ENCODE measurements at places on chromosomes 16 and 17.
A peak's percentile ranks its signal among the peaks of the same experiment; 100 is the strongest.

DNA sequence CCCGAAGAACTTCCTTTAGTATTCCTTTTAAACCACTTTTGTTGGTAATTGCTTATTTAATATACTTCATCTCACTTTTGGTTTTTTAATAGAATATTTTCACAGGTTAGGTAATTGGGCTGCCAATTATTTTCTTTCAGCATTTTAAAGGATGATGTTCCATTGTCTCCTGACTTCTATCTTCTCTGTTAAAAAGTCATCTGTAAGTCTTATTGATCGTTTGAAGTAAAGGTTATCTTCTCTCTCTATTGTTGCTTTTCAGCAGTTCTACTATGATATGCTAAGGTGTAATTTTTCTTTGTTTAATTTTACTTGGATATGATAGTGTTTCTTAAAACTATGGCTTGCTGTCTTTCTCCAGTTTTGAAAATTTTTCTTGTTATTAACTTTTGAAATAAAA, 307.5 kb downstream of the MAP2K4 start:
- no peak for DNase-seq

DNA sequence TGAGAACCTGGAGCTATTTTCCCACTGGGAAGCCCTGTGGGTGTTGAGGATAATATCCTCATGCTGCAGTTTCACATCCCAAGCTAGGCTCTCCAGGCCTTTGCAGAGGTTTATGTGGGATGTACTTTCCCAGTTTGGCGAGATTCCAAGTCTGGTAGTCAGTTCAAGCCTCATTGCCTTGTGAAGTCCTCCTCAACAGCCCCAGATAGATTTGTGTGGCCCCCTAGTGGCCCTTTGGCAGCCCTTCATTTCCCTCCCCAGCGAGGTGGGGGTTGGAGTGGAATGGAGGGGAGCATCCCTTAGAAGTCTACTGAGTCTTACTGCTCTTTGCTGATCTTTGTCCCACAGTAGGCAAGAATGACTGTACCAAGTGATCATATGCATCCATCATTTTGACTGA, 137.9 kb downstream of the CDH11 start:
- DNase-seq = peak; percentile 27

- DNase-seq = no peak
Measured at GRCh38 chr17:14446825-14447224, 145.9 kb downstream of the HS3ST3B1 start.

DNA sequence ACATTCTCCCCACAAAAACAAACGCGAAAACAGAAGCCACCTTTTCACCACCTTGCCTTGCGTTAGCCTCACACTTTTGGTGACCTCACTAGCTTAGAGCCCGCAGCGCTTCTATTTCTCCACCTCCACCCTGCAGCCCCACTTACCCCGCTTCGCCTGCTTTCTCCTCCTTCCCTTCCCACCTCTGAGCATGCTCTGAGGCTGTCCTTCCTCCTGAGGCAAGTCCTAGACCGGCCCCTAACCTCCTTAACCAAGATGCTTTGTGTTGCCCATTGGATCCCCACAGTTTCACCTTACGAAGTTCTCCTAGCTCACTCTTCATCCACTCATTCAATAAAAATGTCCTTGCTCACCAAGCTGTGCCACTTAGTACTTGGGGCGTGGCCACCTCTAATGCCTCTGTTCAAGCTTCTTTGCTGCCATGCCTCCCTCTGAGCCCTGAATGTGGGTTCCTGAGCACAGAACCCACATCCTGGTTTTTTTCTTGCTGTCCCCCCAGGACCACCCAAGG, 1.3 kb downstream of the GNGT2 start:
- DNase-seq = no peak

- no peak for DNase-seq
Measured at GRCh38 chr16:35198223-35199199, 1739.1 kb downstream of the TP53TG3F start.

GRCh38 chr17:61352408-61352770, 47.3 kb upstream of the TBX2 start:
- no peak for DNase-seq

- no peak for DNase-seq
Measured at GRCh38 chr17:68353111-68353521, 61.8 kb downstream of the ARSG start.

DNA sequence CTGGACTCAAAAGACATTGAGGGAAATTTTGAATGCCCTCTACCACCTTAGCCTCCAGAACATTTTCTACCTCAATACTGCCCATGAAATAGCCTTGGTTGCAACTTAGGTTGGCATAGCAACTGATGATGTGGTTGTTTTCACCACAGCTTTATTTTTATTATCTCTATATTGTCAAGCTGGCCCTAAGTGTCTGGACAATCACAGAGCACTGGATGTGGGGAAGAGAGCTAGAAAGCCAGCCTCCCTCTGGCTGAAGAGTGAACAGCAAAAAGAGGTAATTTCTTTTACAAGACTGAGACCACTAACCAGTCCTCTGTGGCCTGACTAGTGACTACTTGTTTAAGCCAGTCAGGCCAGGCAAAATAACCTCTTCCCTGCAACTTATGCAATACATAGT, 159.6 kb downstream of the HS3ST2 start:
- DNase-seq = no peak

DNA sequence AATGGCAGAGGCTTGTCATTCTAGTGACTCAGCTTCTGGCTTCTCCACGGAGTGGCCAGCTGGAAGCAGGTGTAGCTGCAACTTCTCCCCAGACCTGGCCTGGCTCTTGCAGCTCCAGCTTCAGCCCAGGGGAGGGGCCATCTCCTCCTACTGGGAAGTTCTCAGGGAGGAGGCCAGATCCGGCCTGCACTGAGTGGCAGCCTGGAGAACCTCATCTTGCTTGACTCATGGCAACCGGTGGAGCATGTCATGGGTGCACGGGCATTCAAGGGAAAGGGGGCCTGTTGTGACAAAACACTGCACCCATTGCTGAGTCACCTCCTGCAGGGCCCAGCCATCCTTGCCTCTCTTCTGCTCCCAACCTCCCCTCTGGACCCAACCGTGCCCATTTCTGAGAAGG, 273.9 kb upstream of the MAF start:
- DNase-seq = no peak

GRCh38 chr16:88013091-88013609, 61.9 kb downstream of the BANP start:
- no peak for DNase-seq

DNA sequence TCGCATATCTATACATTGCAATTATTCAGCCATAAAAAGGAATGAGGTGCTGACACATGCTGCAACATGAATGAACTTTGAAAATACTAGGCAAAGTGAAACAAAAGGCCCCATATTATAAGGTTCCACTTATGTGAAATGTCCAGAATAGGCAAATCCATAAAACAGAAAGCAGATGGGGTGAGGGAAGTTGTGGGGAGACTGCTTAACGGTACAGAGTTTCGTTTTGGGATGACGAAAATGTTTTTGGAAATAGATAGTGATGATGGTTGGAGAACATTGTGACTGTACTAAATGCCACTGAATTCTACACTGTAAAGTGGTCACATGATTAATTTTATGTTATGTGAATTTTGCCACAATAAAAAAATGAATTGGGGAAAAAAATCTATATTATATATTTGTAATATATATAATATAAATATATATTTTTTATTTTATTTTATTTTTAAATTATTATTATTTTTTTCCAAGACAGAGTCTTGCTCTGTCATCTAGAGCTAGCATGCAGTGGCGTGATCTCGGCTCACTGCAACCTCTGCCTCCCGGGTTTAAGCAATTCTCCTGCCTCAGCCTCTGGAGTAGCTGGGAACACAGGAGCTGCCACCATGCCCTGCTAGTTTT, 4.2 kb upstream of the GNA13 start:
- DNase-seq = no peak

GRCh38 chr17:76432712-76433336, 20.1 kb downstream of the UBE2O start:
- DNase-seq = peak; percentile 34

DNA sequence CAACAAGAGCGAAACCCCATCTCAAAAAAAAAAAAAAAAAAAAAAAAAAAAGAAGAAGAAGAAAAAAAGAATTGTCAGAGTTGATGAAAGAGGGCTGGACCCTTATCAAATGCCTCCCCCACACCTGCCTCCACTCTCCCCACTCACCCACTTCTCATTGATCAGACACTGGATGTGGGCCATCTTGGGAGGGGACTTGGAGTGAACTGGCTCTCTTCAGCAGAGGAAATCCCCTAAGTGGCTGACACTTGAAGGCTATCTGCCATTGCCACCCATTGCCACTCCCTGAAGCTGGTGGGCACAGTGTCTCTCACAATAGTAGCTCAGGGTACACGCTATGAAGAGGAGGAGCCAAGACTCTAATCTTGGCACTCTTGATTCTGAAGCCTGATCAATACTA, 1.6 kb downstream of the ITGA2B start:
- DNase-seq = no peak

DNA sequence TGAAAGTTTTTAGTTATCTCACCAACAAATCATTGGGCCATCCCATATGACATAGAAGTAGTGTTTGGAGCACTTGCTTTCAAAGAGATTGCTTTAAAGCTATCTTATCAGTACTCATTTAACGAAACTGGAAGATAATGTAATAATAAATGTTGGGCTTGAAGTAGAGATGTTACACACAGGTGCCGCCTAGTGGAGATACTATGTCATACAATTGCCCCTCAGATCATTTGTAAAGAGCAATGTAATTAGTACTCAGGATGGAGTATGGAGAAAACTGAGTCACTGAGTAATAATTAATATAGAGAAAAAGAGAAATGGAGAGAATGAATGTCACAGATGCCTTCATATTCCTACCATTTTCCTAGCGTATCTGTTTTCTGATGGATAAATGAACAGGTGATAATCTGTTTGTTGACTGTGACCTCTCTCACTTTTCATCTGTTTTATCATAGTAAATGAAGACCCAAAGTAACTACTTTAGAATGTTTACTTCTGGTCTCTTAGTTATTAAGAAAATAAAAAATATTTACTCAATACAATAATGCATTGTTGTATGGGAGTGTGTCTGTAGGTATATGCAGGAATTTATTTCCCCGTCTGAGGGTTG, 80.4 kb downstream of the EFCAB5 start:
- DNase-seq = peak; percentile 8

- DNase-seq = peak; percentile 19
Measured at GRCh38 chr17:78781104-78781892, 775 bp downstream of the CYTH1 start.

DNA sequence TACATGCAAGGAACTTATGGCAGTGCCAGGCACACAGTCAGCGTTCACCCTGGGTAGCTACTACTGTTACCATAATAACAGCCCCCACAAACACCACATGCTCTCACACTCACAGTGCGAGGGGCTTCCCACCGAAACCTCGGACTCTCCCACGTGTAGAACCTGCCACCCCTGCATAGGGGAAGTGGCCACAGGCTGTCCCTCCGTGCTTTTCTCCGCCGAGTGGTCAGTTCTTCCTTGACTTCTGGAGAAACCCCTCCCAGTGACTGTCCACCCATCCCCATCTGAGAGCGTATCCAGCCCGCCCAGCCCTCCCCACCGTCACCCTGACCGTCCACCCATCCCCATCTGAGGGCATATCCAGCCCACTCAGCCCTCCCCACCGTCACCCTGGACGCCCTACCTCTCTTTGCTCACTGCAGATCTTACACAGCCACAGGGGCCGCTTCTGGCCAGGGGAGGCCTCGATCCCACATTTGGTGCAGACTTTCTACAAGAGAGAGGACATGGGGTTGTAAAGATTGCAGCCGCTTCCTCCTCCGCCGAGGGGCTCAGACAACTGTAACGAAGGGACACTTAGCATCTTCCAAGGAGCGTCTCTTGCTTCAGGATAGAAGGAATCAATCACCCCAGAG, 71.1 kb downstream of the RPH3AL start:
- no peak for DNase-seq

DNA sequence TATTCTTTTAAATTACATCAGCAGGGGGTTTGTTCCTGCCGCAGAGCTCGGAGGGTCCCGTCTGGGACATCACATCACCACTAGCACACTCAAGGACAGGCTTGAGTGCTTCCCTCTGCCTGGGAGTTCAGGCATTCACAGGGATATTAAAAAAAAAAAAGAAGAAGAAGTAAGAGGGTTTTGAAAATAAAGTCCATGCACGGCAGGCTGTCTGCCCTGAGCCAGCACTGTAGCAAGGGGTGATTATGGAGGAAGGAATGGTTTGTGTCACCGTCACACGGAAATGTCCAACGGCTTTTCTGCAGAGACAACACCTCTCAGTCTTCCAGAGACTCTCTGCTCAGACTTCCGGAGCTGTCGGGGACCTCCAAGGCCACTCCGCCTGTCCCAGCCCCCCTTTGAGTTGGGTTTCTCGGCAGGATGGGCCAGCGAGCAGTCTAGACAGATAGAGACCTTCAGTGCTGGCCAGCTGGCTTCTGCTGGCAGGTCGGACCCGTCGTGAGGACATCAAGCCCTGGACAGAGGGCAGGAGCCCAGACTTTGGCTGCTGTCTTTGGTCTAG, 33.6 kb downstream of the MEOX1 start:
- DNase-seq = no peak

All from SHP77 (cell line).